ENCODE measurements at places on chromosomes 1 and 21. TPM values are rescaled to one million over a fixed set of nuclear protein-coding genes. Genes with fewer than 3 reads are reported as not detected.

The FCRL1 gene
- total RNA-seq, result not detected

The FLVCR1 gene
- total RNA-seq, result 11.2 TPM

The CTH gene
- total RNA-seq, result 11.2 TPM

The PRR9 gene
- not detected for total RNA-seq

The LCE2C gene
- total RNA-seq, result not detected

The SERPINC1 gene
- not detected for total RNA-seq

The RHBDL2 gene
- total RNA-seq, result 0.59 TPM

The SELL gene
- total RNA-seq, result under 0.01 TPM

The OR2L5 gene
- not detected for total RNA-seq

The CLCNKB gene
- total RNA-seq, result 0.29 TPM

The RNF186 gene
- not detected for total RNA-seq

The TRIM46 gene
- total RNA-seq, result 3.3 TPM

The ALG14 gene
- total RNA-seq, result 1.4 TPM

The OR2L2 gene
- under 0.01 TPM for total RNA-seq

The RSBN1 gene
- total RNA-seq, result 14.5 TPM

GRCh38 chr21:25528515-25528914, 78.8 kb downstream of the MRPL39 start:
- DNase-seq, result no peak

DNA sequence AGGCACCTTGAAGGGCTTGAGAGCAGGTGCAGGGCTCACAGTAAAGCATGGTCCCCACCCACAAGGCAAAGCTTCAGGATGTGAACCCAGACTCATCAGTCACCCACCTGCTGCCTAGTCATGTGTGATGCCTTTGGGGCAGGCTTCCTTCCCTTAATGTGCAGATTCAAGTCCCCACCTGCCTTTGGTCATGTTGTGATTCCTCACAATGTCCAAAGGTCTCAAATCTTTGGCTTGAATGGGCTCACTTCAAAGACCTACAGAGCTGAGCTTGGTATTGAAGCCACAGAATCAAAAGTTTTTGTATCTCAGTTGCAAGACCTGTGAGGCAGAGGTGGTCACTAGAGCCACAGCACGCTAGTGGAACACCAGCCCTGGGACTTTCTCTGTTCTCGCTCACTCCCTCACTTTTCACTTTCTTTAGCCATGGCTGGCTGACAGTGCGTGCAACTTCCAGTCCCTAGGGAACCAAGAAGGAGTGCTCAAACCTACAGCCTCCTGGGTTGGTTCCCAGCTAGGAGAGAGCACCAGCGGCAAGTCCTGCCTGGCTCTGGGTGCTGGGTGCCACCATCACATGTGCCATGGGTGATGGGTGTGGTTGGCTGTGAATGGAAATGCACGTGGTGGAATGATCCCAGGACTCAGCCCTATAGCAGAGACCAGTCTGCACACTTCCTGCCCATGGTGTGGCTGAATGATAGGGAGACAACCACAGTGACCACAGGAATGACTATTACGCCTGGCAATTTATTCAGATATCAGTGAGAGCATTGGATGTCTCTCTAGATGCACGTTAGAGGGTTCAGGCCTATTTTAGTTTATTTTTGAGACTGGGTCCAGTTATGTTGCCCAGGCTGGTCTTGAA, 26.4 kb upstream of the CLIC6 start:
- peak; percentile 38 for DNase-seq

GRCh38 chr1:15616373-15617172, 685 bp upstream of the DDI2 start:
- no peak for DNase-seq

GRCh38 chr1:99594205-99594604, 51.7 kb upstream of the PALMD start:
- DNase-seq, result no peak

DNA sequence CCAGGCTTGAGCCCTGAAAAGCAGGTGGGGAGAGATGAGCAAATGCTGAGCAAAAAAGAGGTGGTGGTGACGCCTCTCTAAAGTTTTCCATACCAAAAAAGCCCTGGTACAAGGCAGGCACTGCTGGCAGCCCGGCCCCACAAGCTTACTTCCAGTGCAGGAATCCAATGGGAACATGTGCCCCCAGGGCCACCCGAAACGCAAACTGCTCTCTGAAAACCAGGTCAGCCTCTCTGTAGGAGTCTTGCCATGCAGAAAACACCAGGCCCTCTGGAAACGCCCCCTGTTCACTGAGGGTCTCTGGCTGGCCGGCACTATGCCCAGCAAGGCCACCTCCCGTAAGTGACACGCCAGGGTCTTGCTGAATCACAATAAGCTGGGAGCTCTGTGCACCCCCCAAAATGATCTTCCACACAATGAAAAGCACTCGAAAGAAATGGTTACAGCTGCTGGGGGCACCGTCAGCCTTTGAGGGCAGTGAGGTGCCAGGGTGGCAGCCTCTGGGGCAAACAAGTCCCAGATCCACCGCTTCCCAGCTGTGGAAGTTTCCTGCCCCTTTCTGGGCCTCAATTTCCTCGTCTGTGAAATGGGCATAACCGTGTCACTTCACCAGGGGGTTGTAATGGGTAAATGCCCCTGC, 170.5 kb downstream of the TOMM20 start:
- DNase-seq, result no peak

GRCh38 chr1:190476806-190477205, 858 bp downstream of the BRINP3 start:
- no peak for DNase-seq

GRCh38 chr1:89147678-89148658, 22.1 kb upstream of the GBP2 start:
- DNase-seq, result no peak

DNA sequence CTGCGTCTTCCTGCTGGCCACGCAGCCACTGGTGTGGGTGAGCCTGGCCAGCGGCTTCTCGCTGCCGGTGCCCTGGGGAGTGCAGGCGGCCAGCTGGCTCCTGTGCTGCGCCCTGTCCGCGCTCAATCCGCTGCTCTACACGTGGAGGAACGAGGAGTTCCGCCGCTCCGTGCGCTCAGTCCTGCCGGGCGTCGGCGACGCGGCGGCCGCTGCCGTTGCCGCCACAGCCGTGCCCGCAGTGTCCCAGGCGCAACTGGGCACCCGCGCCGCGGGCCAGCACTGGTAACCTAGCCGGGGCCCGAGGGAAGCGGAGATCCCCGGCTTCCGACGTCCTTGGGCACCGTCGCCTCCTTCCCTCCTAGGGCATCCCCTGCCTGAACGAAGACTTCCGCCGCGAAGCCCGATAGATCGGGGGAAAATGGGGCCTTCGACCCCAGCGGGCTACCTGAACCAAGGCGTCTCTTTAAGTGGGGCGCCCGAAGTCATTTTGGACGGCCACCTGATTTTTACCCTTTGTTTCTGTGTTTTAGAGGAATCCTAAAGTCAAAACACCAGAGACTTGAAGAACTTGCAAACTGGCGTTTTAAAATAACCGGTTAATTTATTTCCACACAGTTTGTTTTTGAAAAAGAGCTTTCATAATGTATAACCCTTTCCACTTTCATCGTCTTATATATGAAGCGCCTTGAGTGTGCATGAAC, 2.0 kb downstream of the GPR88 start:
- peak; percentile 89 for DNase-seq

- peak; percentile 83 for DNase-seq
Observed at GRCh38 chr1:8329439-8329838, 11.5 kb downstream of the SLC45A1 start.

DNA sequence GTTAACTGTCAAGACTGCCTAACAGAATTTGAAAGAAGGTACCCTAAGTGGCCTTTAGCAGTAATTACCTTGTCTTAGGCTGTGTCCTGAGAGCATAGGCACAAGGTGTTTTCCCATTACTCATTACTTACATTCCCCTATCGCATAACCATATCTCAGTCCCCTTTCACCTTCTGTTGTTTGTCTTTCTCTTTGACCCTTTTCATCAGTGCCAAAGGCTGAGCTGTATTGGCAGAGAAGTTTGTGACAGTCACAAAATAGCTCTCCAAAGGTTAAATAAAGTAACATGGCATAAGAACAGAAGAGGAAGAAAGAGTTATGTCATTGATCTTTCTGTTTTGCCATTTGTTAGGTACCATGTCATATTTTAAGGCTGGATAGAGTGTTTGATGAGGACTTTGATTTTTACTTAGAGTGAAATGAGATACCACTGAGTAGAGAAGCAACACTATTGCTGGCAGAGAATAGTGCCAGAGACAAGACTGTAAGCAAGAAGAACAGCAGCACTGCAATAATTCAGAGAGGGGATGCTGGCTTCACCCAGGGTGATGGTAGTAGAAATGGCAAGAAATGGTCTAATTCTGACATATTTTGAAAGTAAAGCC, 497.8 kb downstream of the TTLL7 start:
- DNase-seq, result no peak

DNA sequence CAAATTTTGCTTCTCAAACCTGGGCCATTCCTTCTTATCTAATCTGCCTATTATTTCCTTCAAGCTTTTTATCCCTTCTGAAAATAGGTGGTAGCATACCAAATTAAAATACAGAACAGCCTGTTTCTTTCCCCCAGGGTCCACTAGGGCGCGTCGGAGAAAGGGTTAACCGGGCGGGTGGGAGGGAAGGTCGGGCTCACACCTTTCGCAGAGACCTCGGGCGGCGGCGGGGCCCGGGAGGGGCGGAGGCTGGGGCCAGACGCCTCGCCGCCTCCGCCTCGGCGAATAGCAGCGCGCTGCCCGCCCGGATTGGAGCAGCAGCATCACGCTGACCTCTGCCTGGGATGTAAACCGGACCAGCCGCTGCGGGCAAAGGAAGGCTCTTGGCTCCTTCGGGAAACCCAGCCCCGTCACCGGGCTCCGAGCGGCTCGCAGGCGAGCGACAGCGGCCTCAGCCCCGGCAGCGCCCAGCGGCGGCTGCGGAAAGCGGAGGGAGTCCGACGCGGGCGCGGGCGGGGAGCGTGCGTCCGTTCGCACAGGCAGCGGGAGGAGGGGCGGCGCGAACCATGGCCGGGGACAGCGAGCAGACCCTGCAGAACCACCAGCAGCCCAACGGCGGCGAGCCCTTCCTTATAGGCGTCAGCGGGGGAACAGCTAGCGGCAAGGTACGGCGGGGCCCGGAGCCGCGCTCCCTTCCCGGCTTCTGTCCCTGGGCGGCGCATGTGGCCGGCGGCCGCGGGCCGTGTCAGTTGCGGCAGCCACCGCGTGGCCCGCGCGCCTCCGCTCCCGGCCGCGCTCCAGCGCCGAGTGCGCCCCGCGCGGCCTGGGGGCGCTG, at the start of gene UCK2:
Gene UCK2, plus strand, starts transcription at position 347 of the 835 bp plus-strand sequence. Its CDS starts 220 bp downstream, at position 567.
- peak; percentile 99 for DNase-seq

- DNase-seq, result peak; percentile 96
Observed at GRCh38 chr1:204207136-204207616, 6.6 kb downstream of the GOLT1A start.

- no peak for DNase-seq
Observed at GRCh38 chr1:229696385-229696784, 70.3 kb downstream of the URB2 start.

- DNase-seq, result no peak
Observed at GRCh38 chr21:45525153-45525909, 16.9 kb downstream of the SLC19A1 start.

GRCh38 chr1:212053993-212054392, 18.4 kb downstream of the DTL start:
- DNase-seq, result no peak

DNA sequence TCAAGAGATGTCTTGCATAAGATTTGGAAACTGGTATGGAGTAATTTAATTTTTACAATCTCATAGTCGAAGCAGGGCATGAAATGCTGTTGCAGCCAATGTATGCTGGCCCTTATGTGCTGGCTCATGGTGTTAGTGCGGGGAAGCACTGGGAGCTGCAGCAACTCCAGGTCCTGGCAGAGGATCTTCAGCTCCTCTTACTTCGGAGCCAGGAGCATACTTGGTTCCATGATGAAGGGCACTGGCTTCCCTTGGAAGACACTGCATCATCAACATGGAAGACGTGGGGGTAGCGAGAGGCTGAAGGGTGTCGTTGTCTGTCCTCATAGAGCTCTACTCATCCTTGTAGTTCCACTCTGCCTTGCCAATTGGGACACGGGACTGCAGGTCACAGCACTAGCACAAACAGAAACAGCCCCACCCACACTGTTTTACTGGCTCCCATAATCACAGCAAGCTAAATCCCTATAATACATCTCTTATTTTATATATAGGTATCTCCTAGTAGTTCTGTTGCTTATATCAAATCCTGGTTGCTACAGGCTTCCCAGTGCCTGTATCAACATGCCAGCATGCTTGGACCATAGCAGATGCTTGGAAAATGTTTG, 22.4 kb downstream of the PLA2G2D start:
- no peak for DNase-seq

- DNase-seq, result no peak
Observed at GRCh38 chr1:194723067-194723466, 1536.7 kb upstream of the B3GALT2 start.

DNA sequence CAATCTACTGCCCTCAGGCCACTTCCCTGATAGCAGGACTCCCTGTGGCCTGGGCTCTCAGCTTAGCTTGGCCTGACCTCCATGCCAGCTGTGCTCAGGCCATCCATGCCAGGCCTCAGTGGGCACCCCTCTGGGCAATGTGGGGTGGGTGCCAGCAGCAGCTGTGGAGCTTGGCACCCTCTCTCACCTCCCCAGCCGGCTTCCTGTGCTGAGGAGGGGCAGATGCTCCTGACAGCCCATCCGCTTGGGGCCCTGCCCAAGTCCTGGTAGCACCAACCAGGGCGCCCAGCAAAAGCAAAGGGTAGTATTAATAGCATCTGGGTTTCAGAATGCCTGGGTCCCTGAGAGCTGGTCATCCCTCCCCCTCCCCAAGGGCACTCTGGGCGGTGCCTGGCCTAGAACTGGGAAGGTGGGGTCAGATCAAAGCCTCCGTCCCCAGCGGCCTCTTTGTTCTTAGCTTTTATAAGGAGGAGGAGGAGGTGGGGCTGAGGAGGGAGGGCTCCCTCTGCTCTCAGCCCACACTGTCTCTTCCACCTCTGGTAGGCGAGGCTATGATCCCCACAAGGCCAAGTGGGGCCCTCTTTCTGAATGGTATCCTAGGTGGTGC, 6.1 kb downstream of the EFNA4 start:
- no peak for DNase-seq

DNA sequence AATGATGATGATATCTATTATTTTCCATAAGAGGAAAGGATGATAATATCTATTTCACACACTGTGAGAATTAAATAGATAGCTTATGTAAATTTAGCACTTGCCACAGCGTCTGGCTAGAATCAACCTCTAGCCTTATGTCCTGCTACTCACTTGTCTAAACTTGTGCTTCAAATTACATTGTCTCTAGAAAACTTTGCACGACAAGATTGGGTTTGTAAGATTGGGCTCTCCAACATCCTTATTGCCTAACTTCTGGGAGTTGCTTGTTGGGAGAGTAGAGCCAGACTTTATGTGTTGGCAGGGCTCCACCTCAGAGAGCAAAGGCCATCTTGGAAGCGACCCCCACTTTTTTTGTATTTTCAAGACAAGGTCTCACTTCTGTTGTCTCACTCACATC, 50.0 kb upstream of the POGK start:
- DNase-seq, result no peak

- DNase-seq, result no peak
Observed at GRCh38 chr1:56787330-56787729, 31.9 kb downstream of the FYB2 start.

DNA sequence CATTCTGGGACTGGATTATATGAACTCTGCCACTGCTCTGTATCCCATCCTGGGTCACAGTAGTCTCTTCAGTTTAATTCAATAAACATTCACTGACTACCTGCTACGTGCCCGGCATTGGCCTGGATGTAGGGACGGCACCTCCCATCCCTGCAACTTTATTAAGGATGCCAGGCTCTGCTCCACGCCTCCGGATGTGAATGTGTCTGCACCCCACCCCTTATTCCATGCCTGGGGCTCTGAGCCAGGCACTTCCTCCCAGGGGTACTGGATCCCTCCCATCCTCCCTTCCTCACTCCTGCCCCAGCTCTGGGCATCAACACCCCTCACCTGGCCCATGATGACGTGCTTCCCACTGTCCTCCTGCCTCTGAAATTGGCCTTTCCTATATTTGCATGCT, 53.7 kb downstream of the KCNN3 start:
- no peak for DNase-seq

GRCh38 chr1:116755066-116755465, 836 bp downstream of the CD2 start:
- DNase-seq, result no peak
